NCI-H748 treated with DMSO at 0.1 percent for 48 hours (cell line): ENCODE measurements at places on chromosomes 7 and 10.

DNA sequence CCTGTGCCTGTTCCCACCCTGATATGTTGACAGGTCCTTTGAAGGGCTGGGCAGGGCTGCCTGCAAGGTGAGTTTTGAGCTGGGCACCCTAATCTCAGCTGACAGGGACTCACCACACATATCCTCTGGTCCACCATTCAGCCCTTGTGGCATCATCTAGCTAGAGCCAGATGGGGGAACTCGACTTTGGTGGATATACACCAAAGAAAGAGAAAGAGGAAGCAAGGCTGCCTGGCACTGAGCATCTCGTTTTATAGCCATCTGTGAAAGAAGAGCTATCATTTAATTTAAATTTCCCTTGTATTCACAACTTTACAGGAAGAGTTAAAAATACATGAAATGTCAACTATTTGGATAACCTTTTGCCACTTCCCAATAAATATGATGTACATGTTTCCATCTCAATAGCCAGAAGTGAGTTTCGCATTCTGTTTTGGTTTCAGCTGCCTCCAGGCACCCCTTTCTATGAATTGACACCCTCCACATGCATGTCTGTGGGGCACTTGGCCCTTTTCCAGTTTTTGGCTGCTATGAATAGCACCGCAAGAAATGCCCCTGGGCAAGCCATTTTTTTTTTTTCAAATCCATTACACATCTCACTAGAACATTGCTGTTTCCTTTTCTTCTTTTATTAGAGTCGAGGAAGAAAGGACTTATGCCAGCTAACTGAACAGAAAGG, 22.9 kb upstream of the GRB10 start:
- no peak for DNase-seq

GRCh38 chr7:154910125-154910524, 92.8 kb downstream of the PAXIP1 start:
- DNase-seq, result no peak

DNA sequence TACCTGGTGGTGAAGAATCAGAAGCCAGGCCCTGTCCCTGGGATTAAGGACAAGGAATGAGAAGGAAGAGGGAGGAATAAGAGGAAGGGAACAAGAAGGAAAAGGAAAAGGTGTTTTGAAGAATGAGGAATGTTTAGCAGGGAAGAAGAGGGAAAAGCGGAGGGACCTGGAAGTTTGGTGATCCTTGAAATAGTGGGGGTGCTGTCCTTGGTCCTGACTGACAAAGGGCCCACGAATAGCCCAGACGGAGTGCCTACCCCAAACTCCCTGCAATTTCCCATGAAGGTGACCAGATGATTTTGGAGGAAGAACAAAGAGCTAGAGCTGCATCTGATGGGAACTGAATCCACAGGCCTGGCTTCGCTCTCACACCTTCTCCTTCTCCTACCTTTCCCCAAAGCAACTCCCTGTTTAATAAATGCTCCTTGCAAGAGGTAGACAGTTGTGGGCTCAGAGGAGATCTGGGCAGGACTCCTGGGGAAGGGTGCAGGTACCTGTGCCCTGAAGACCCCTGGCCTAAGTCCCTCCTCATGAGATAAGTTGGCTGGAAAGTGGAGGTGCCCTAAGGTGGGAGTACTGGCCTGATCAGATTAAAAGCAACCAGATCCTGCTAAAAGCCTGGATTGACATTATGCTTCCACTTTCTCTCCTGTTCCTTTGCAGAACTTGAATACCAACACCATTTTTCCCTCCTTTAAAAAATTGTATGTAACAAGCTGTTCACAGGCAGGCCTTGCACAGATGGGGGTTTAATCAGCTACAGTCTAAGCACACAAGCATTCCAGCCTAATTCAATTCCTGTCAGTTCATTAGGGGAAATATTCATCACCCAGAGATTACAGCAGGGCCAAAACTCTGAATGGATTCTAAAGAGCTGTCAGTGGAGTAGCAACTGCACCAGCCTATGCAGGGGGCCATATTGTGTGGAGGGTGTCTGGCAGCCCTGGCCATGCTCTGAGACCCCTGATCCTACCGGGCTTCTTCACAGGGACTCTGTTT, 19.4 kb downstream of the KAZALD1 start:
- no peak for DNase-seq

DNA sequence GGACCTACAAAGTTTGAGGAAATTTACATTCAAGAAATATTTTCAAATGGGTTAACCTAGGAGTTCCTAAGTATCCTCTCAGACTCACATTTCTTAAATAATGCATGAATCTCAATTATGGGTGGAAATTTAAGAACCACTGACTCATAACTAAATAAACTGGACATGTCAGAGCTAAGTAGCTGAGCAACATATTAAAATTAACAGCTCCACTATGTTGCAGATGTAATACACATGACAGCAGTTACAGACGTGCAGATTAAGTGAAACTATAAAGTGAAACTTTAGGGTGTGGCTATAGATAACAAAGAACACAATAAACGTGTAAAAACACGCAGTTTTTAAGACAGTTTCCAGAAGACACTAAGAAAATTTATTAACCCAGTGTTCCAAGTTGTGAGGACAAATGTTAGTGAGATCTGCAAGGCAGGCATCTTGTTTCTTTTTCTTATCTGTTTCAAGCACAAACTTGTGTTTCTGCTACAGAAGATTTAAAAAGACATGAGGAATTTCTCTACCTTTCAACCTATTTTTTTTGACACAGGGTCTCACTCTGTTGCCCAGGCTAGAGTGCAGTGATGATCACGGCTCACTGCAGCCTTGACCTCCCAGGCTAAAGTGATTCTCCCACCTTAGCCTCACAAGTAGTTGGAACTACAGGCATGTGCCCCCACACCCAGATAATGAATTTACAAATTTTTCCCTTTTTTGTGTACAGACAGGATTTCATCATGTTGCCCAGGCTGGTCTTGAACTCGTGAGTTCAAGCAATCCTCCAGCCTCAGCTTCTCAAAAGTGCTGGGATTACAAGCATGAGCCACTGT, 25.3 kb downstream of the DNMBP start:
- DNase-seq, result no peak

DNA sequence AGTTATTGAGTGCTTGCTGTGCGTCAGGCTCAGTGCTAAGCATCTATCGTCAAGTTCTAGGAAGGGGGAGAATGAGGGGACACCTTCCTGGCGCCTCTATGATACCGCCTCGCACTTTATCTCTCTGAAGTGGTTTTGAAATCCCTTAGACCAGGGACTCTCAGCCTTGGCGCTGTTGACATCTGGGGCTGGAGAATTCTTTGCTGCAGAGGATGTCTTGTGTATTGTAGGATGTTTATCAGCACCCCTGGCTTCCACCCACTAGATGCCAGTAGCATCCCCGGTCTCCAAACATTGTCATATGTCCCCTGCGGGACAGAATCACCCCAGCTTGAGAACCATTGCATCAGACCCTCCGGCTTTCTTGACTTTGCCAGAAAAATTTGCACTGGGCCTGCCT, 285.5 kb downstream of the CCDC3 start:
- no peak for DNase-seq

DNA sequence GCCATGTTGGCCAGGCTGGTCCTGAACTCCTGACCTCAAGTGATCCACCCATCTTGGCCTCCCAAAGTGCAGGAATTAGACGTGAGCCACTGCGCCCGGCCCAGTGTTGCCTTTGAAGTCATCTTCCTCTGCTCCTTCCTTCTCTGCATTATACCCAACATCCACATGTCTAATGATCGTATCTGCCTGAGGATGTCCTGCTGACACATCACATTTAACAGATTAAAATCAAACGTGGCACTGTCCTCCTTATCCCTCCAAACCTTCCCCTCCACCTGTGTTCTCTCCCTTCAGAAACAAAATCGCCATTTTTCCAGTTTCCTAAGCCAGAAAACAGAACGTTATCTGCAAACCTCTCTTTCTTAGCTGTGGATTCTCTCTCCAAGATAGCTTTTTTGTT, 8.4 kb upstream of the SDK1 start:
- no peak for DNase-seq

DNA sequence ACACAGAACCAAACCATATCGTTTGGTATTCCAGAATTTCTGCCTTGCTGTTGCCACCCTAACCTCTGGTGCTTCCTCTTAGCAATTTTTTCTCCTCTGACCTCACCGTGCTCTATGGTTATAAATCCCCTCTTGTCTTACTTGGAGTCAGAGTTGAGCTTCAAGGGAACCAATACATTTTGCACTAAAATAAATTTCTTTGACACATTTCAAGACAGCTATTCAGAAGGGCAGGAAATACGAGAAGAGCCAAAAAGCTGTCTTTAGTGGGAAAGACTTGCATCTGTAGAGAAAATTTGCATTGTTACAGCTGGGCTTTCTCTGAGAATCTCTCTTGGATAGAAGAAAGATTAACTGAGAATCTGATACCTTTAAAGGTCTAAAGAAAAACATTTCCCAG, 14.5 kb upstream of the AKR1C2 start:
- no peak for DNase-seq

- no peak for DNase-seq
These were observed 166.0 kb downstream of the ACTR3B start for GRCh38 chr7:152925412-152926147.

DNA sequence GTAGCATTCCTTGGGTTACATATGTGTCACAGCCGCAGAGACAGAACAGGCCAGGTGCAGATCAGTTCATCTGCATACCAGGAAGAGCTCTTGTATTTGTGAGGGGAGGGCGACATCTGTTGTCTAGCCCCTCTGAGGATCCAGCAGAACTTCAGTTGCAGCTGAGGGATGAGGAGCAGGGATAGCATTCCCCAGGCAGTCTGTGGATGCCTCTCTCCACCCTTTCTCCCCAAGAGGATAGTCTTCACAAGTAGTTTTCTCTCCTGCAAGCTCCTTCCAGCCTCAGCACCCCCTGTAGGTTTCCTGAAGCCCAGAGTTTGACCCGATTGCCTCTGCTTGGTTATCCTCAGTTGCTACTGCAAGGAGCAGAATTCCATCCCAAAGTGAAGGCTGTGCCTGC, 2.6 kb downstream of the SCD start:
- no peak for DNase-seq

DNA sequence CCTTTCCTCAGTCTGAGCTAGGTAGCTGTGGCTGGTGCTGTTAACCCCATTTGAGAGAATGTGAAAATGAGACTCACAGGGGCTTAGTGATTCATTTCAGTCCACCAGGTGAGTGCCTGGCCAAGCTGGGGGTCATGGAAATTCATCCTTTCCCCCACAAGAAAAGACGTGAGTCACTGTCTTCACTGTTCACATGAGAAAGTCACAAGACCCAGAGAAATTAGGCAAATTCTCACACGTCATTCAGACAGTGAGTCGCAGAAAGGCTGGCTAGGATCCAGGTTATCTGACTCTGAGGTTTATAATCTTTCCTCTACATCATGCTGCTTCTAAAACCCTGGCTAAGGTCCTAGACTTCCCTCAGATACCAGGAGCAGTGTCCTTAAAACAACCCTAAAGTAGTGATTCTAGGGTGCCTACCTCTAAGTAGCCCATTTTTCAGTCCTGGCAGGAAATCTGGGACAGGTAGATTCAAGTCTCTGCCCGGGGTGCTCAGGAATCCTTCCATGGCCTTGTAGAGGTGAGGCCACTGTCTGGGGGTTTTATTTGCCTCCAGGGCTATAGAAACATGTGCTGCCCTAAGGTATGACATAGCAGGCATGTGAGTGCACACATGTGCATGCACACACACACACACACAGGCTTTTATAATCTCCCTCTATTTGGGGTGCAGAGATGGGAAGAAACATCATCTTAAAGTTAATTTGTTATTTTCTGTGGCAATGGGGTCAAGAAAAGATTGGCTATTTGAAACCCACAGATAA, 427.9 kb upstream of the CELF2 start:
- DNase-seq, result no peak

- no peak for DNase-seq
These were observed 35.8 kb upstream of the GPR37 start for GRCh38 chr7:124801330-124801895.

- DNase-seq, result no peak
These were observed 586.1 kb downstream of the SDK1 start for GRCh38 chr7:3887096-3887690.

DNA sequence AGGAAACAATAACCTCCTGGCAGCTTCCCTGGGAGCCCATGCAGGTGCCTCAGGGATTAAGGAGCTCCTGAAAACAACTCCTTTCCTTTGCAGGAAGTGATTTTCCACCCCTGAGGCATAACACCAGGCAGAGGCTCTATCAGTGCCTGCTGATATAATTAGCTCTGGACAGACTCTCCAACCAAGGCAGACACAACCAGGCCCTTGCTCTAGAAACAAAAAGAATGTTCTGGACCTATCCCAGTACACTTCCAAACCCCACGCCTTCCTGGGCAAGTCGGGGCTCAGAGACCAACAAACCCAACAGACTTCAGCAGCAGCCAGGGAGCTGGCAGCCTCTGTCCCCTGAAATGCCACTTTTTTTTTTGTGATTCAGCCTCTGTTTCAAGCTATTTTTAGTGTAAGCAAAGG, 247.1 kb downstream of the KCNMA1 start:
- DNase-seq, result no peak

DNA sequence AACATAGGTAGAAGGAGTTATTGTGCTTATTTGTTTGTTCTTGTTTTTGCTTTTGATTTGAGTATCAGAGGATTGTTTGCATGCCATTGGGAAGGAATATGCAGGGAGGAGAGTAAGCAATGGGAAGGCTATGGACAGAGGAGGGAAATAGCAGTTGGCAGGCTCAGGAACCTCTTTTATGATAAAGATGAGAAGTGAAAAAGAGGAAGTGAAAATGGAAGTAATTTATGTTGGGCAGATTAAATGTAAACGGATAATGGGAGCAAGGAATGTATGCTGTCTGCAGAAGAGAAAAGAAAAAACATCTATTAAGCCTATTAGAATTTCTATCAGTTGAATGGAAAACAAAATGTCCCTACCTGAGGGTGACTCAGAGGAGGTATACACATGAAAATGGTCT, 90.1 kb upstream of the NPSR1 start:
- no peak for DNase-seq

- DNase-seq, result no peak
These were observed 86.9 kb upstream of the MTPN start for GRCh38 chr7:136064081-136064480.

DNA sequence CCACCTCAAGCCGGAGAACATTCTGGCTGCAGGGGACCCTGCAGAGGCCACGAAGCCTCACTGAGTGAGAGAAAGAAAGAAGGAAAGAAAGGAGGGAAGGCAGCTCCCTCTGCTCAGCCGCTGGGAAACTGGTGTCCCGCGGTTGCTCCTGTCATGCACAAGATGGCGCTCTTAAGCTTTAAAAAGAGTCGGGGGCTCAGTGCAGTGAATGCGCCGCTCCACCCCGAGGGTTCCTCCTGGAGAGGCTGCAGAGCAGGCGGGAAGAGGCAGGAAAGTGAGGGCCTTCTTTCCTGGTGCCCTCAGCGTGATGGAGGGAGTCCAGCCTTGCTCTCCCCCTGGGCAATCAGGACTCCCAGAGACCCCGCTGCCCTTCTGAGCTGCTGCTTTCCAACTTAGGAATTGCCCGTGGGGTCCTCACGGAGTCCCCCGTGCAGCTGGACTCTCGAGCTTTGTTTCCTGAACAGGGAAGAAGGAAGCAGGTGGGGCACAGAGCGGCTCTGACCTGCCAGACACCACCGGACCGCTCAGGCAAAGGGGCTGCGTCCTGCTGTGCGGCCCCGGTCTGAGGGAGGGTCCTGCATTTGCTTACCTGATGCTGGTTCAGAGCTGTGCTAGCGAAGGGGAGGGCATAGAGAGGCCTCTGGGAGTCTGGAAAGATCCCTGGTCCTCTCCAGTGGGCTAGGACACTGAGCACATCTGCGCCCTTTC, 141.9 kb upstream of the MKI67 start:
- DNase-seq, result peak; percentile 41

GRCh38 chr7:29109899-29110298, 36.4 kb downstream of the CPVL start:
- no peak for DNase-seq

GRCh38 chr7:127107601-127108007, 145.1 kb downstream of the GRM8 start:
- DNase-seq, result no peak

- DNase-seq, result peak; percentile 21
These were observed 1.8 kb downstream of the KLLN start for GRCh38 chr10:87861566-87861952.
